ENCODE measurements at places on chromosomes 1 and 21.

DNA sequence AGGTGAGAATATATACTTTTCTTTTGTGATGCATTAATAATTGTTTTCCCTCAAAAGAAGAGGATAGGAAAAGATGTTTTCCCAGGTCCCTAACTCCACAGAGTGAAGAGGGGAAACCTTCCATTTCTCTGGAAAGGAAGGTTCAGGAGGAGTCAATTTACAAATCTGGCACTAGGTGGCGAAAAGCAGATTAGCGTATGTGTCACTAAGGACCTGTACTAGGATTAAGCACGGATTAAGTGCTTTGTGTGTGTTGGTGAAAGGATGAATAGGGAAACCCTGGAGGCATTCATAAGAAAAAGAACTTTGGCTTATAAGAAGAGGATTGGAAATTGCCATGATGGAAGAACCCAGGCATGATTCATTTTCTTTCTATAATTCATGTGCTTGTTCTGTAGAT, 410.1 kb upstream of the PLXNA2 start:
- DNase-seq = no peak

DNA sequence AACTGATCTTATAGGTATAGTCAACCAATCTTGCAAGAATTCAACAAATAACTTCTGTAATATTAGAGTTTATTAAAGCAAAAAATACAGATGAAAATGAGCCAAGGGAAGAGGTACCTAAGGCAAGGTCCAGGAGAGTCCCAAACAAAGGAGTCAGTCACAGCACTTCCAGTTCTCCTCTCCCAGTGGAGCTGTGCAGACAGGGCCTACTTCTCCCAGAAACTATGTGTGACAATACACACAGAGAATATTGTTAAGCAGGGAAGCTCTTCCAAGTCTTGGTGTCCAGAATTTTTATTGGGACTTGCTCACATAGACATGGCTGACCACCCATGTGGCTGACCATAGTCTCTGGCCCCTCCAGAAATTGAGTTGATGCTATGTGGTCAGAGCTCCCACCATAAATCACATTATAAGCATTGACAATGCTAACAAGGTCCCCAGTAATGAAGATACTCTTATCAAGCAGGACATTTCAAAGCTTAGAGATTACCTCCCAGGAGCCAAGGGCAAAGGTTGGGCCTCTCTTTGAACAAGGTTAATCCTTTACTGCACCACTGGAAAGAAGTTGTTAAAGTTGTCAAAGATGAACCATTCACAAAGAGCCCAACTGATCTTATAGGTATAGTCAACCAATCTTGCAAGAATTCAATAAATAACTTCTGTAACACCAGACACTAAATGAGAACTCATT, 3.5 kb upstream of the CD244 start:
- DNase-seq = no peak

DNA sequence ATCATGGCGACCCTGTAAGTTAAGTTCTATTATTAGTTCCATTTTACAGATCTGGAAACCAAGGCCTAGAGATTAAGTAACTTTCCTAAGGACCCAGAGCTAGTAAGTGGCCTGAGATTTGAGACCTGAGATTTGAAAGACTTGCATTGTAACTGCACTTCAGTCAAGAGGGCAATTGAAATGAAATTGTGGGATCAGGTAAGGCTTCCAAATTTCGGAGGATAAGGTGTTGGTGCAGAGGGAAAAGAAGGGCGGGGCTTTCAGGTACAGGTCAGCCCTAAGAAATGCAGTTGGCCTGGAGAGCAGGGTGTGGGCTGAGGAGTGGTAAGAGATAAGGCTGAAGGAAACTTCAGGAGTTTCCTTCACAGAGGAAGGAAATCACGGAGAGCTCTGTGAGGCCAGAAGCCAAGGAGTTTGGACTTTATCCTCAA, 51.1 kb downstream of the SLC16A1 start:
- no peak for DNase-seq

DNA sequence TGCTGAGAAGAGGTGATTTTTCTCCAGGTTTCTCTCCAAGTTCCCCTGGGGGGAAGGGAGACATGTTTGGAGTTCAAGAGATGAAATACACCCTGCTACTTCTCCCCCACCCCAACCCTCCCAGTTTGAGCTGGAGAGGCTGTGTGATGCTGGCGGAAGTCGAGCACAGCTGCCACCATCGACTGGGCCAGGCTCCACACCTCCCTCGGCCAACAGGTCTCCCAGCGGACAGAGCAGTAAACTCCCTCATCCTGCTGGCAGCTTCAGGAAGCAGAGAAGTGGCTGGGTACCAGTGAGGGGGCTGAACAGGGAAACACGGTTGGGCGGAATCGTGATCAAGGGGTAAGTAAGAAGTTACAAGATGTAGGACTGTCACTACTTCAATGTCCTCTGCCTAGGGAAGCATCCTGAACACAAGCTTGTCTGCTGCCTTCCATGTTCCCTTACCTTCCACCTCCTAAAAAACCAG, 6.6 kb upstream of the NHLH1 start:
- no peak for DNase-seq

DNA sequence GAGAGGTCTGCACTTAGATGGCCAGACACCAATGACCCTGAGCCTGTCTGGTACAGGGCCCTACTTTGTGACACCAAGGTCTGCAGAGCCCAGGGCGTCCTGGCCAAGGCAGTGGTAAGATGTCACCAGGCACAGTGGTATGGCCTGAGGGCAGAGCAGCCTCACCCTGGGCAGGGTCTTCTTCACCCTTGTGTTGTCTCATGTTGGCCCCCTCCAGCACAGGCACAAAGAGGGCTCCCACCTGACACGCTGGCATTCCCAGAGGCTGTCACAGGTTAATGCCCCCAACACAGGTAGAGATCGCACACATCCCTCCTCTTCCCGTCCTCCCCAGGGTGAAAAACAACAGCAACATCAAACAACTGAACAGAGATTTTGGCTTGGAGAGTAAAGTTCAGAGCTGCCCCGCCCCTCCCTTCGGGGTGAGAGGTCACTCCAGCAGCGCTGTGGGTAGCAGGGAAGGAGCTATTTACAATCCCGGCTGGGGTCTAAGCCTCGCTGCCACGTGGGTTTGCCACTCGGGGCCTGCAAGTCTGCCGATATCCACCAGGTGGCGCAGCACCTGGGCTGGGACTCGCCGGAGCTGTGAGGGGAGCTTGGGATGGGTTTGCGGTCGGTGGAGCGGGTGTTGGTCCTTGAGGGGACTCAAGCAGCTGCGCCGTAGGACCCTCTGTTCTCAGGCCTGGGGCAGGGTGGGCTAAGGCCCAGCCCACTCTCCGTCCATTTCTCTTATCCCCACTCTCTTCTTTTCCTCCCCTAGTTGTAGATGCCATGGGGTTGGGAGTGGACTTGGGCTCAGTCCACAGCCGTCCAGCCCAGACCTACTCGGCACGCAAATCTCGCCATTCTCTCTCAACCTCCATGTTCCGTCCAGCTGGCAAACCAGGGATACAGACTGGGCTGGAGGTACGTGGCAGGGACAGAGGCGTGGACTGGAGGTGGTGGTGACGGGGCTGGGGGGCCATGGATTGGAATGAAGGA, 12.7 kb downstream of the EFNA3 start:
- DNase-seq = no peak

DNA sequence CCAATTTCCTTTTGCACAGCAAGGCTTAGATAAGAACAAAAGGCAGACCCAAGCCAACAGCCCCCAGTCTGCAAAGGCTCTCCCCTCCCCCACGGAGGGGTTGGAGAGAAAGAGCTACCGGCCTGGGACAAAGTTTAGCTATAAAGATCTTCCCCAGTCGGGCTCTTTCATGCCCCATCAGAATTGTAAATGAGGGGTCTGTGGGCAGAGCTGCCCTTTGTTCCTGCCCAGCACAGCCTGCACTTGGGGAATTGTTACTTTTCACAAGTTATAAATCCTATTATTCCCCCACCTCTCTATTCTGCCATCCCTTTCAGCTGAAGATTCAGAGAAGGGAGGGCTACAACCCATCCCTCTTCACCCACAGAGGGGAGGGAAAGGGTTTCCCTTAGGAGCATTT, 3.5 kb downstream of the MYCL start:
- DNase-seq = no peak

DNA sequence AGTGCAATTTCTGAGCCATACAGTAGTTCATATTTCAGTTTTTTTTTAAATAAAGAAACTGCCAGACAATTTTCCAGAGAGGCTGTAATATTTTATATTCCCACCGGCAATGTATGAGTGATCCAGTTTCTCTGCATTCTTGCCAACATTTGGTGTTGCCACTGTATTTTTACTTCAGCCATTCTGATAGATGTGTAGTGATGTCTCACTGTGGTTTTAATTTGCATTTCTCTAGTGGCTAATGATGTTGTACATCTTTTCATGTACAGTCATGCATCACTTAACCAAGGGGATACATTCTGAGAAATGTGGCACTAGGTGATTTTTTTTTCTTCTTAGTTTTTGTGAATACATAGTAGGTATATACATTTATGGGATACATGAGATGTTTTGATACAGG, 99.6 kb downstream of the CENPF start:
- no peak for DNase-seq

DNA sequence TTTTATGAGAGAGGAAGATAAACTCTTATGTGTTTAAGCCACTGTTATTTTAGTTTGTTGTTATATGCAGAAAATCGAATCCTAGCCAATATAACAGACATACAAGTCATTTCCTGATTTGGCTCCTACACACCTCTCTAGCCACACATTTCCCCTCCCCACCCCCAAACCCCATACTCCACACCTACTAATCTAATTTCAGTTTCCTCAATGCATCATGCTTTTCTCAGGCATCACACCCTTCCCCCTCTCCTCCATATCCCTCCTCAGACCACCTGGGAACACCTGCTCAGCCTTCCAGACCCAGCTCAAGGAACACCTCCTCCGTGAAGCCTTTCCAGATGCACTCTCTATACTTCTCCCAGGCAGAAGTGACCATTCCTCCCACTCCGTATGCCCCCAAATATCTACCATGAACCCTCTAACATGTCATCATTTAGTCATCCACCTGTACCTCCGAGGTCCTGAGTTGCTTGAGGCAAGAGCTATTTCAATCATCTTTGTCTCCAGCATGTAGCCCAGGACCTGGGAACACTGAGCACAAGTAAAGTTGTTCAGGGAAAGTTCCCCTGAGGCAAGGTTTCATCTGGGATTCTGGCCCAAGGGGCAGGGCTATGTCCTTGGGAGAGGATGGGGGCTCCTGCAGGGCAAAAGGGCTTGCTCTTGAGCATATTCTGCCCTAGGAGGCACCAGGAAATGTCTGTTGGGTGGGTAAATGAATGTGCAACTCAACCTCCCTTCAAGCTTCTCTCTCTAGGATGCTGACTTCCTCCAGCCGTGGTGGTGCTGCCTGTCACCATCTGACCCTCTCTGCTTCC, 126.8 kb downstream of the HIVEP3 start:
- DNase-seq = no peak

- DNase-seq = no peak
Measured at GRCh38 chr1:17916702-17917101, 161.6 kb downstream of the ACTL8 start.

GRCh38 chr21:19026911-19027310, 623.3 kb upstream of the TMPRSS15 start:
- DNase-seq = no peak

DNA sequence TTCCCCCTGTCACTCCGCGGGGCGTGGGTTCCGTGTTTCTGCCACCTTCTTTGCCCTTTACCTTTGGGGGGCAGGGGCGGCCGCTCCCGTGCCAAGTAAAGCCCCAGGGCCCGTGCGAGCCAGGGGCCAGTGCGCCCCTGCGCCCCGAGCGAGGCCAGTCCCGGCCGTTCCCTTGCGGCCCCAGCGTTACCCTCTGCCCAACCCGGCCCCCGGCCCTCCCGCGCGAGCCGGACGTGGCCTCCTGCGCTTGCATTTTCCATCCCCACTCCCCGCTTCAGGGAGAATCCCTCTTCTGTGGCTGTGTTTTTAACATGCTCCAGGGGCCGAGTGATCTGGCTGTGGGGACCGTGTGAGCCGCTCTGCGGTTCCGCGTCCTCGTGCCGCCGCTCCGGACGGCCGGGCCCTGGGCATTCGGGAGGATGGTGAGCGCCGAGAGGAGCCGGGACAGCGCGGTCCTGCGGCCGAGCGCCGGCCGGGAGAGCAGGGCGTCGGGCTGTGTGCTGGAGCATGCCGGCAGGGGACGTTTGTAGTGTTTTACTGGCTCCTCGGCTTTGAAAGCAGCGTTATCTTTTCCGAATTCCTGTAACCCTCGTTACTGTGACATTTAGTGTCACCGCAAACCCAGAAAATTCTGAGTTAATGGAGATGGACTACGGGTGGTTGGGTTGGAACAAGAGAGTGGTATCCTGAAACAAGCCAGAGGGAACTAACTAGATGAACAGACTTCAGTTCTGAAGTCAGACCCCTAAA, 1.0 kb downstream of the GALNT2 start:
- no peak for DNase-seq

- no peak for DNase-seq
Measured at GRCh38 chr1:165678509-165678908, 19.9 kb downstream of the ALDH9A1 start.

- DNase-seq = no peak
Measured at GRCh38 chr1:190376044-190376443, 101.6 kb downstream of the BRINP3 start.

All from thoracic aorta (tissue), 2 donors.